ENCODE measurements at places on chromosomes 16 and 17. TPM values are rescaled to one million over a fixed set of nuclear protein-coding genes. Genes with fewer than 3 reads are reported as not detected.

SP6 gene
- 0.05 TPM for polyA plus RNA-seq

GH1 gene
- not detected for polyA plus RNA-seq

KRTAP2-3 gene
- 1.4 TPM for polyA plus RNA-seq

TMC8 gene
- not detected for polyA plus RNA-seq

AFMID gene
- 32.1 TPM for polyA plus RNA-seq

ADAM11 gene
- polyA plus RNA-seq: 0.31 TPM

LGALS9 gene
- 2.4 TPM for polyA plus RNA-seq

HCFC1R1 gene
- polyA plus RNA-seq: 33.7 TPM

CA4 gene
- not detected for polyA plus RNA-seq

CHST4 gene
- not detected for polyA plus RNA-seq

STX1B gene
- polyA plus RNA-seq: 1.6 TPM

TERB1 gene
- polyA plus RNA-seq: 0.07 TPM

TEFM gene
- 11.5 TPM for polyA plus RNA-seq

AOC2 gene
- 0.43 TPM for polyA plus RNA-seq

CALB2 gene
- 0.16 TPM for polyA plus RNA-seq

HYDIN gene
- polyA plus RNA-seq: 0.65 TPM

KCNJ2 gene
- polyA plus RNA-seq: 1.2 TPM

TSPOAP1 gene
- polyA plus RNA-seq: 5.6 TPM

SDK2 gene
- 0.04 TPM for polyA plus RNA-seq

KREMEN2 gene
- not detected for polyA plus RNA-seq

SHCBP1 gene
- polyA plus RNA-seq: 17.0 TPM

GPR179 gene
- not detected for polyA plus RNA-seq

HOXB5 gene
- polyA plus RNA-seq: not detected

PRPSAP1 gene
- 68.5 TPM for polyA plus RNA-seq

HSPB9 gene
- polyA plus RNA-seq: not detected

TEX14 gene
- polyA plus RNA-seq: 0.01 TPM

MT1M gene
- 0.94 TPM for polyA plus RNA-seq

WFIKKN1 gene
- not detected for polyA plus RNA-seq

All from BJ (cell line).